ENCODE measurements at places on chromosomes 3 and 15.

- DNase-seq, result no peak
Measured at GRCh38 chr3:123745184-123745855, 138.8 kb downstream of the MYLK start.

DNA sequence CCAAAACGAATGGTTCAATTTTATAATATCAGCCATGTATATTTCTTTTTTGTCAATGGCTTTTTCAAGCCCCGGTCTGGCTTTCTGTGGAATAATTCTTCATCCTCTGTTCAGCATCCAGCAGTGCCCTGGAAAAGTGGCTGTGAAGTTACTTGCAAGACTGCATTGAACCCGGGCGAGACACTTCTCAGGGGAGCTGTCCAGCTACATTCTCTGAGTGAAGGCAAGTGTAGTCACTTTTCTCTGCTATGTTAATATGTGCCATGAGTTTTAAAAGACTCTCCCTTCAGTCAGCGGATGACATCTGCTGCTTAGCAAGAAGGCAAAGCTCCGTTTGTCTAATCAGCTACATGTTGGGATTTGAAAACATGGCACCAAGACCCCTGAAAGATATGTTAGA, 81.3 kb upstream of the RGMA start:
- no peak for DNase-seq

DNA sequence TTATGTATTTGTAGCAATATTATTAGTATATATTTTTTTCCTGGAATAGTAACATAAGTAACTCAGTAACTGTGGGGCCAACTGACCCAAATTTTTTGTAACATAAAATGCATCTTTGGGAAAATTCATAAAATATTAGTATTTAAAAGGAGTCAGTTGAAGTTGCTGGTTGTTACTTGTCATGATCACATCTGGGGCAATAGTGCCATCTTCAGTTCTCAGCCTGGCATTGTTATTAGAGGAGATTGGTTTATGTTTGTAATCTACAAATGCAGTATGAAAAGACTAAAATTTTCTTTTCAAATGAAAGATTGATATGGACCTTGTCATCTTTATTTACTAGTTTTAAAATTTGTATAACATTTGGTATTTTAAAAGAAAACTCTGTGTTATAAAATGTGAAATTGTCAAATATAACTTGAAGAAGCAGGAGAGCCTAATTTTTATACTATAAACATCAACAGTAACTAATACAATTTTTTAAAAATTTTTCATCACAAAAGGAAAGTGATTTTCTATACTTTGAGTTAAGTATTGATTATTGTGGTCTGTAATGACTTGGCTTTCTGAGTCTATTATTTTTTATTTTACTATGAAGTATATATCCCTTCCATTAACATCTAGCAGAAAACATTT, 38.8 kb upstream of the MLF1 start:
- DNase-seq, result no peak

DNA sequence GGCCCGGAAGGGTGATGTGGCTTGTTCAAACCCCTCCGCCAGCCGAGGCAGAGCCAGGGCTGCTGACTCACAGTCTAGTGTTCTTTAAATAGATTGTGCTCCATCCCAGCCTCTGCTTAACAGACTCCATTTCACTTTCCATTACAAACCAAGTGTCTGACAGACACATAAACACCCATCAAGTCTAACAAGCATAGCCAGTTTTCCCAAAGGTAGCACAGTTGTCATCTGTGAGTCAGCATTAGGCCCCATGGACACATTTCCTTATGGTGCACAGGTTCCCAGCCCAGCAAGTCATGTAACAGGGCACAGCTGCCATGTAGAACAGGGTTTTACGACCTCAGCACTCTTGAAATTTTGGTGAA, 109.9 kb upstream of the RAP2B start:
- no peak for DNase-seq

DNA sequence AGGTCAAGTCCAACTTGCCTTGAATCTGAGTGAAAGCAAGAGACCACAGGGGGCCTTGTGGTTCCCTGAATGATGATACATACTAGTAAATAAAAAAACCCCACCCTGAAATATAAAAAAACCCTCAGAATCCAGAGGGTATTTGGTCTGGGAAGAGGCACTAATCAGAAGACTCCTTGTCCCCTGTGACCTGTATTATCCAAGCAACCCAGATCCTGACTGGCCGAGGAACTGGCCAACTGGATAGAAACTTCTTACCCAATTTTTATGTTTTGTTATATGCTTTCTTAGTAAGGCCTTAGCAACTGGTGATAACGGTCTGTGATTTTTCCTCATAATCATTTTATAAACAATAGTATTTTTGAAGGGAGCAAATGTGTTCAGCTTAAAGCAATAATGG, 17.5 kb downstream of the ABI3BP start:
- DNase-seq, result no peak

GRCh38 chr3:153856932-153857331, 264.3 kb upstream of the ARHGEF26 start:
- no peak for DNase-seq

- DNase-seq, result no peak
Measured at GRCh38 chr15:58738046-58738707, 11.3 kb downstream of the ADAM10 start.

DNA sequence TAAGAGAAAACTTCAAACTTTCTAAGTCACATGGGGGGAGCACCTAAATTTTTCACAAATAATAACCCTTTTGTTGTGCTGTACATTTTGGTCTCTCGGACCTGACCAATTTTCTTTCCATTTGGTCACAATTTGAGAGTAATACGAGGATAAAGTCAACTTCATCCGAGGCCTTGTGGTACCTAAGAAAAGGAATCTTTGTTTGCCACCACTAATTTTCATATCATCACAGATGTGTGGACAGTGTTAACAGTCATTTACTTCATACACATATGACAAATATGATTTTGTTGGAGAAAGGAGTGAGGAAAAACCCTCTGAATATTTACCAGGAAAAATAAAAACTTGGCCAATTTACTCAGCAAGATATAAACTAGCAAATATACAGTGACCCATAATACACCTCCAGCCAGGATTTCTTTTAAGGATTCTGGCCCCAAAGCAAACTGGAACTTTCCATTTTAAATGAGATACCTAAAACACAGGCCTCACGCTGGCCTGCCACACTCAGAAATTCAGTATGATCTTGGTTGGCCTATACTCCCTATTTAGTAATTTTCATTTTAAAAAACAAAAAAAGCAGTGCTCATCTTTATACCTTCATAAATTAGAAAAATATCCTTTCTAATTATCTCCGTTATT, 40.7 kb downstream of the VGLL4 start:
- no peak for DNase-seq

DNA sequence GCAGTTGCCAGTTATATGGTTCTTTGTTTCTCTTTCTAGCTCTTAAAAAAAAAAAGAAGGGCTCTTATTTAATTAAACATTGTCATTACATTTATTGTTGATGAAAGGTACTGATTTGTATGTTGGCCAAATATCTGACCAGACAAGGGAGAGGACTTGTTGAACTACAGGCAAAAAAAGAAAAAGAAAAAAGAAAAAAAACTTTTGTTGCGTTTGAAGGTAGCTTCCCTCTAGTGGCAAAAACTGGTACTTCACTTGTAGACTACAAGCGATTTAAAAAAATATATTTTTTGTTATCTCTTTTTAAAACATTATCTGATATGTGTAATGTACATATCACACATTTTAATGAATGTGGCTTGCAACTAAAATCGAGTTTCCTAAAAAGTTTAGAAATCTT, 280.6 kb downstream of the ROBO2 start:
- DNase-seq, result no peak

- DNase-seq, result no peak
Measured at GRCh38 chr3:122055215-122055614, at the start of gene CD86. TSS of gene CD86 (plus strand) at chr3:122055362. CDS start at chr3:122055490, 128 bp downstream.

- no peak for DNase-seq
Measured at GRCh38 chr15:42547918-42548248, 710 bp downstream of the LRRC57 start.

DNA sequence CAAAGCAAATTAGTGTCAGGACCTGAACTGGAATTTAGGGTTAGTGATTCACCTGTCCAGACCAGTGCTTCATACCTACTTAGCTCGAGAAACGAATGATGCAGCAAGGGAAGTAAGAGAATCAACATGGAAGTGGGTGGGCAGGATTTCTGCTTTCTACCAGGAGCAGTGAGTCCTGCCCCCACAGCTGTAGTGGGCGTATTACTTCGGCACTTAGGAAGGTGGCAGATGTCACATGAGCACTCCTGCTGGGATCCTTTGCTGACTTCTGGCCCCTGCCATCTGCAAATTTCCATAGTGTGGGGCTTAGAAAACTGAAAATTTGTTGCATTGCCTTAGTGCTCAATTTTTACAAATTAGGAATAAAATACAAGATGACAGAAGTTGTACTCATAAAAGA, 31.2 kb downstream of the RYR3 start:
- no peak for DNase-seq

DNA sequence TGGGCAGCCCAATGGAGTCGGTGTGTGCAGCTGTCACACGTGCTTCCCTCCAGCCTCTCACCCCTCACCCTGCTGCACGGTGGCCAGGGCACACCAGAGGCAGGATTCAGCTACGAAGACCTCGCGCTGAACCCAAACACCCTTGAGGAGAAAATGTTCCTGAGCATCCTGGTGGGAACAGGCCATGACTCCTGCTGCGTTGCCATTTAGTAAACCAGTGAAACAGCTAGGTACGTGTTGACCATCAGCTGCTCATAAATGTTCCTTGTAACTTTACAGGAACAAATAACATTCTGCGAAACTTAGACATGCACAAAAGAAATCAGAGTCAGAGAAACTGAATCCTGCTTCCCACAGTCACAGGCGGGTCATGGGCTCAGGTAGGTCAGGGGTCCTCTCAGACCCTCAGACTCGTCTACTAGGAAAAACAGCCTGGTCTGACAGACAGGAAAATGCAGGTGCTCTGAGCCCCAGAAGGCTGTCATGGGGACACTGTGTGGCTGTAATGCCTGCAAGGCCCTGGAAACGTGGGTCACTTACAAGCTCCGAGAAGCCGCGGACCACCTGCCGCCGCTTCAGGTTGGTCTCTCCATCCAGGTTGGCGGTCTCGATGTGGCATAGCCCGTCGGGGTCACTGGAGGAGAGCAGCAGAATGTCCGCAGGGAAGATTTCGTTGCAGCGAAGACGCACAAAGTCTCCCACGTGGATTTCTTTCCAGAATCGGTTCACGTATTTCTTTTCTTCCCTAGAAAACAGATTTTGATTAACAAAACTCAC, 82.5 kb downstream of the ATP10A start:
- DNase-seq, result no peak

DNA sequence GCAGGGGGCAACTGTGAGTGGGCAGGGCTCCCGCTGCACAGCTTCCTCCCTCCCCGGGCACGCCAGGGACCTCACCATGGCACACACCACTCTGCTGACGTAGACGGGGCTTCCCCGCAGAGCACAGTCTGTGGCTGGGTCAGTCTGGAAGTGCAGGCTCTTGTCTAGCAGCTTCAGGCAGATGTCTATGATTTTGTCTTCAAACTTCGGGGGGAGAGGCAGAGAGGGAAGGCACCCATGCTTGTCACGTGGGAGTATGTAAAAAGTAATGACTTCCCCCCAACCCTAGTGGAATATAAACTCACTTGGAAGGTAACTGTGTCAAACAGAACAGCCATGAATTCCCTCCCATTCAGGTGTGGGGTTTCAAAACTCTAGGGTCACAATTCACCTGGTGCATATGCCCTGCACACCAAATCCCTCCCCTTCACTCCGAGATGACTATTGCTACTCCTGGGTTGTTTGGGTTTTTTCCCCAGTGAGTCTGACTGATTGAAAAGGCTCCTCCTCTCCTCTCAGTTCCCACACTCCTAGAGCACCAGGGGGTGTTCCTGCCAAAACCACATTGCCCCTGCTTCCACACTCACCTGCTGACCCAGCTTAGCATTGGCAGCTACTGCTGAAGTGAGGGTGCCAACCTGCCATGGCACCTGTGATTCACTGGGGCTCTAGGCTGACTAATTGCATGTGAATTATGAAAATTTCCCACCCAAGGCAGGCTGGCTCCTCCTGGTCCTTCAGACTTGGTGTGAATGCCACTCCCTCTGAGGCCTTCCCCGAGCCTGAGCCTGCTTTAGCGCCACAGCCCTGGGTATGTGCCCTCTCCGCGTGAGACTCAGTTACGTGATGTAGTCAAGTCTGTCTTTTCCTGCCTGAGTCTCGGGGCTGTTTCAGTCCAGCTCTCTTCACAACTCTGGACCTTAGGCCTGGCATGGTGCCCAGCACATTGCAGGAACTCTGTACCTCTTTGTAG, 13.0 kb downstream of the TGM5 start:
- no peak for DNase-seq

DNA sequence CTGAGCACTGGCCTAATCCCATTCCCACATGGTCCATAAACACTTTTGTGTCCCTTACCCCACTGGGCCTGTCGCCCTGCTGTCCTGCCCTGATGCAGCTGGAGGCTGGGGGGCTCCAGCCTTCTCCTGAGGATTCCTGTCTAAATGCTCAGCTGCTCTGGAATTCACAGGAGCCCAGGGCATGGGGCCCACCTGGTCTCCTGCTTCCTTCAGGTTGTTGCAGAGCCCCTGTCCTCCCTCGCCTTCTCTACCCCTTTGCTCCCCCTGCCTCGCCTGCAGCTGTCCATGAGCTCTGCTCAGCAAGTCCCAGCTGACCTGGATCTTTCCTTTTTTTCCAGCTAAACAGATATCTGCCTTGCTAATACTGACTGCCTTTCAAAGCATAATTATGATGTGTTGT, 286.9 kb downstream of the XXYLT1 start:
- DNase-seq, result no peak

- no peak for DNase-seq
Measured at GRCh38 chr3:20038699-20039465, 1.4 kb upstream of the KAT2B start.

GRCh38 chr3:111582120-111582474, 13.0 kb downstream of the ZBED2 start:
- no peak for DNase-seq

- no peak for DNase-seq
Measured at GRCh38 chr3:100641471-100642032, 32.2 kb downstream of the ADGRG7 start.
